T-cell (primary cell): ENCODE measurements at places on chromosomes 11 and 22. TPM values are rescaled to one million over a fixed set of nuclear protein-coding genes. Genes with fewer than 3 reads are reported as not detected.

DNA sequence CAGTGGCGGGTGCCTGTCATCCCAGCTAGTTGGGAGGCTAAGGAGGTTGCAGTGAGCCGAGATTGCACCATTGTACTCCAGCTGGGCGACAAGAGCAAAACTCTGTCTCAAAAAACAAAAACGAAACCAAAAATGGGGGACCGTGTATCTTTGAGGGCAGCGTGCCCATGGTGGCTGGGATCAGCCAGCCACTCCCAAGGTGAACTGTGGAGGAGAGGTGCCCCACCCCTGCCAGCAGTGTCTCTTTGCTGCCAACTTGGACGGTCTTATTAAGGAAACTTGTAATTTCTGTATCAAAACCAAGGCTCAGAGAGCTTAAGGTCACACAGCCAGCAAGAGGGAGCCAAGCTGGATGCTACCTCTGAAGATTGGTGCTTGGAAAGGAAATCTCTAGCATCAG is 147.7 kb downstream of the CACNA1I start:
- peaks cover 5% of the 10 kb centered on the region for H3K4me1 ChIP-seq
- H3K27me3 ChIP-seq: no peaks in the 10 kb centered on the region
- H3K36me3 ChIP-seq: no peaks in the 10 kb centered on the region
- no peak overlapping the region for H3K4me3 ChIP-seq

- H3K4me1 ChIP-seq: no peaks in the 10 kb centered on the region
- no peak overlapping the region for H3K4me3 ChIP-seq
- peaks cover 2% of the 10 kb centered on the region for H3K27me3 ChIP-seq
- H3K27ac ChIP-seq: no peak overlapping the region
- no peaks in the 10 kb centered on the region for H3K36me3 ChIP-seq
Measured at GRCh38 chr11:72591785-72592502, 82.3 kb downstream of the PDE2A start.

DNA sequence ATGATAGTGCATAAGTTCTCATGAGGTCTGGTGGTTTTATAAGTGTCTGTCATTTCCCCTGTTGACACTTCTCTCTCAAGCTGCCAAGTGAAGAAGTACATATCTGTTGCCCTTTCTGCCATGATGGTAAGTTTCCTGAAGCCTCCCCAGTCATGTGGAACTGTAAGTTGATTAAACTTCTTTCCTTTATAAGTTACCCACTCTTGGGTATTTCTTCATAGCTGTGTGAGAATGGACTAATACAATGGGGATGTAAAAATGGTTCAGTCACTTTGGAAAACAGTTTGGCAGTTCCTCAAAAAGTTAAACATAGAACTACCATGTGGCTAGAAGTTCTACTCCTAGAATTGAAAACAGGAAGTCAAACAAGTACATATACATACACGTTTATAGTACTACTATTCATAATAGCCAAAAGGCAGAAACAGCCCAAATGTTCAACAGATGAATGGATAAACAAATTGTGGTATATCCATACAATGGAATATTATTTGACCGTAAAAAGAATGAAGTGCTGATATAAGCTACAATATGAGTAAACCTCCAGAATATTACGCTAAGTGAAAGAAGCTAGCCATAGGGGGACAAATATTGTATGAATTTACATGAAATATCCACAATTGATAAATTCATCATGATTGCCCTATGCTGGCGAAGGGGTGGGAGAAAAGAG is 16.0 kb upstream of the DKK3 start:
- no peaks in the 10 kb centered on the region for H3K27me3 ChIP-seq
- no peaks in the 10 kb centered on the region for H3K4me1 ChIP-seq
- no peaks in the 10 kb centered on the region for H3K36me3 ChIP-seq
- no peak overlapping the region for H3K27ac ChIP-seq

DNA sequence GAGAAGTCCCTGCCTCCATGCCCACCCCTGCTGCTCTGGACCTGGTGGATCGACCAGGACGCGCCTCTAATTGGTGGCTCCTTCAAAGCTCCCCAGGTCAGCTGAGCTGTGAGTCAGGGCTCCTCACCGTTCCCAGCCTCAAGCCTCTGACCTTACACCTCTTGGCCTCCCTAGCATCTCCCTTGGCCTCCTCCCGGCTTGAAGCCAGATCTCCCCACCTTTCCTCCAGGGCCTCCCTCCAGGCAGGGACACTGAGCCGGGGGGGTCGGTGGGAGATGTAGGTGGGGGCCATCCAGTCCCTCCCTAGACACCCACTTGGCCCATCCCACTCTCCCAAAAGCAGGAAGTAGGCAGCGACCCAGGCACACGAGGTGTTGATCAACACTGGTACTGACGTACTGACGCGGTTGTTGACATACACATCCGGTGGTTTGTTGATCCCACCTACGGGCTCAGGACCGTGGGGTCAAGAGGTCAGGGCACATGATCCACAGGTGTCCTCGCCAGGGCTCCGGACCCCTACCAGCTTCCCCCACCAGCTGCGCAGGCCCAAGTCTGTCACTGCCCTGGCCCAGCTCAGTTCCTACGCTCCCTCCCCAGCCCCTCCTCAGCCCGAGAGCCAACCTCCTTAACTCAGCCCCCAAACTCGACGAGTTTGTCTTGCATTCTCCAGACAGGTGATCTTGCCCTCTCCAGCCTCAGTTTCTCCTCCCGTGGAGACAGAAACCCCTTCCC is 802 bp downstream of the ATG2A start:
- H3K36me3 ChIP-seq: peaks cover 14% of the 10 kb centered on the region
- H3K27ac ChIP-seq: peak overlapping the region; percentile 71
- peak overlapping the region; percentile 93 for H3K4me3 ChIP-seq

DNA sequence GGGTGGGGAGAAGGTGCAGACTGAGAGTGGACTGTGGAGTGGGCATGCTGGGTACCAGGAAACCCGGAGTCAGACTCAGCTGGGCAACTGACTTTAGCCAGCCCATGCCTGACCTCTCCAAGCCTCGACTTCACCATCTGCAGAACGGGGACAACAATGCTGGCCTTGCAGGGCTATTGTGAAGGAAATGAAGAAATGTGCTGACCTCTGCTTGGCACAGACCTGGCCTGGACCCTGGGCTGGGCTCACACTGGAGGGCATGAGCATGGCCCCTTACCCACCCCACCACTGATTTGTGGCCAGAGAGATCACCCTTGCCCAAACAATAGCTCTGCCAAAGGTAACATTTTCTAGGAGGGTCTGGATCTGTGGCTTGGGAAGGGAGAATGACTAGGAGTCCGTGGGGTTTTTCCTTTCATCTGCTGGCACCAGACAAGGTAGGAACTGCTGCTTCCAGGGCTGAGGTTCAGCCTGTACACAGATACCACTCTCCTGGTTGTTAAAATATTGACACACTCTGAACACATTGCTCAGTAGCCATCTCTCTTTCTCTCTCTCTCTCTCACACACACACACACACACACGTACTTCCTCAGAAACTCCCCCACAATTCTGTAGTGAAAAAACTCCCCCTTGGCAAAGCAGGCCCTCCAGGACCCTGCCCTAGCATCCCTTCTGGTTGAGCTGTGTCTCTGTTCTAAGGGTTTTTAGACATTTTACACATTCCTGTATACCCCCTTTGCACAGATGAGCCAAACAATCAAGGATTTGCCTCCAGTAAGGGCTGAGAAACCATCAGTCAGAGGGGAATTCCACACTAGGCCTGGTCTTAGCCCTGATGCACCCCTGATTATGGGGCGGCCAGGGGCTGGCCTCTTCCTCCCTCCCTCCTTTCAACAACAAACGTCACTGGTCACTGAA is 1.0 kb downstream of the MOGAT2 start:
- H3K4me3 ChIP-seq: no peak overlapping the region
- no peaks in the 10 kb centered on the region for H3K4me1 ChIP-seq
- DNase-seq: no peak
- no peak overlapping the region for H3K27ac ChIP-seq
- peaks cover 2% of the 10 kb centered on the region for H3K27me3 ChIP-seq
- no peaks in the 10 kb centered on the region for H3K36me3 ChIP-seq

- no peak overlapping the region for H3K27ac ChIP-seq
- no peak for DNase-seq
- peaks cover 8% of the 10 kb centered on the region for H3K4me1 ChIP-seq
- H3K36me3 ChIP-seq: peaks cover 13% of the 10 kb centered on the region
Measured at GRCh38 chr22:41442240-41442792, 4.3 kb downstream of the TOB2 start.

- no peaks in the 10 kb centered on the region for H3K4me1 ChIP-seq
- DNase-seq: no peak
- no peak overlapping the region for H3K4me3 ChIP-seq
- H3K27ac ChIP-seq: no peak overlapping the region
- no peaks in the 10 kb centered on the region for H3K27me3 ChIP-seq
Measured at GRCh38 chr22:33272180-33272579, 214.0 kb upstream of the SYN3 start.

- no peak overlapping the region for H3K4me3 ChIP-seq
- no peaks in the 10 kb centered on the region for H3K36me3 ChIP-seq
- no peak overlapping the region for H3K27ac ChIP-seq
- no peak for DNase-seq
- H3K27me3 ChIP-seq: no peaks in the 10 kb centered on the region
Measured at GRCh38 chr22:38205261-38206128, 3.7 kb downstream of the MAFF start.

GRCh38 chr11:20363500-20364340 is at the start of gene HTATIP2:
Gene HTATIP2 (plus strand): TSS chr11:20363714. CDS start chr11:20364238, 524 bp downstream.
- H3K36me3 ChIP-seq: no peaks in the 10 kb centered on the region
- DNase-seq: peak; percentile 55
- peaks cover 34% of the 10 kb centered on the region for H3K4me1 ChIP-seq
- peak within 1 kb of the TSS; percentile 65 for H3K27ac ChIP-seq

Gene MS4A4E
- not detected for total RNA-seq

Gene SRSF8
- total RNA-seq: 84.0 TPM

Gene MTNR1B
- total RNA-seq: not detected
